ENCODE measurements at places on chromosomes 12 and 14.
A peak's percentile ranks its signal among the peaks of the same experiment; 100 is the strongest.

- no peak for DNase-seq
Measured at GRCh38 chr14:55336691-55337090, 65.5 kb downstream of the FBXO34 start.

GRCh38 chr12:59432057-59432456 lies 163.8 kb upstream of the SLC16A7 start:
- no peak for DNase-seq

DNA sequence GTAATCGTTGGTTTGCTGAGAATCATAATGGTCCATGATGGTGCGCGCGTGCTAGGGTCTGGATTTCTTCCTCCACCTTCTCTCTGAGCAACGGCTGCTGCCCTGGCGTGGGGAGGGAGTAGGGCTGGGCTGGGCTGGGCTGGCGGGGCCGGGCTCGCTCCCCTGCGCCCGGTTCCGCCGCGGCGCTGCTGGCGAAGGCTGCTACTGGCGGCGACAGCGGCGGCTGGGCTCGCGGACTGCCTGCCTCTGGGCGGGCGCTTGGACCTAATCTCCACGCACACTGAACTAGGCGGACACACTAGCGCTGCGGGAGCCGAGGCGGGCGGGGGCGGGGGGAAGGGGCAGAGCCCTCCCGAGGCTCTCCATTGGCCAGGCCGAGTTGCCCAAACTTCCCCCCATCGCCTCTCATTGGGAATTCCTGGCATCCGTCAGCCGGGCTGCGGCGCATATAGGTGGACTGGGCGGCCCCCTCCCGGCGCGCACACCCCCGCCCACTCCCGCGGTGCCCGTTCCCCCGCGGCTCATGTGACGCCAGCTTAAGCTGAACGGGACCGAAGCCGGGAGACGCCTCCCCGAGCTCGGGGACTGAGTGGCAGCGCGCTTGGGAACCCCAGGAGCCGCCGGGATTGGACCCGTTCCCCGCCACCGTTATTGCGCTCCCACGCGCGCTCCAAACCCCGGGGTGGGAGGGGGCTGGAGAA lies at the start of gene ACTN1:
Gene ACTN1 (minus strand): TSS at position 282 of the 701 bp plus-strand sequence. CDS start 246 bp downstream, at position 36.
- DNase-seq: peak; percentile 100

GRCh38 chr14:104586832-104587620 lies 7.5 kb downstream of the C14orf180 start:
- DNase-seq: no peak

GRCh38 chr12:131776237-131776889 lies 51.8 kb upstream of the MMP17 start:
- no peak for DNase-seq

DNA sequence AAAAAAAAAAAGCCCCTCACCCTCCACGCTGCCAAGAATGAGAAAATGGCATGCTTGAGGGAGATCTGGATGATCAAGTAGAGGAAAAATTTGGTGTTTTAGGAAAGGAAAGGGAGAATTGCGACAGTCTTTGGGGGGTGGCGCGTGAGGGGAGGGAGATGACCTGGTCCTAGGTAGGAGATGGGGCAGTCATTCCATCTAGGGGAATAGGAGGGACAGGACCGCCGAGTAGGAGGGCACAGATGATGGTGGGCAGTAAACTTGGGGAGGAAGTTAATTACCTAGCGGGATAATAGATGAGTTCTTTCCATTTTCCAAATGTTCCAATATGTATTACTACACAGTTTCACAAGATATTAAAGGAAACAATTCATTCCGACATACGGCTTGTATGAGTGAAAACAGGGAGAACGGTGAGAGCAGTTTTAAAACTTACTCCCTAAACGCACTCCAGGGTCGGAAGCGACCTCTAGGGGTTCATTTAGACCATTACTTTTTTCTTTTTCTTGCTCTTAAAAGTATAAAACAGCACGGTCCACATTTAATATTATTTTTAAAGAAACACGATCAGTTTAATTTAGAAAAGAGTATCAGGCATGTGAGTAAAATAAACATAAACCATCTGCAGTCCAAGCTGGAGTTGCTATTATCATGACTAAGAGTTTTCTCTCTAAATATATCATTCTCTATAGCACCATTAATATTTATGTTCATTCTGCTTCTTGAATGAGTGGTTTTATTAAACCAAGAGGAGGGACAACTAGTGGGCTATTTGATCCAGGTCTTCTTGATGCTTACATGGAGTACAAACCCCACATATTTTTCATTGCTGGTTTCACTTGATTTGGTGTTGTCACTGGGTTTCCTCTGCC lies 3.0 kb upstream of the FNTB start:
- DNase-seq: peak; percentile 68

DNA sequence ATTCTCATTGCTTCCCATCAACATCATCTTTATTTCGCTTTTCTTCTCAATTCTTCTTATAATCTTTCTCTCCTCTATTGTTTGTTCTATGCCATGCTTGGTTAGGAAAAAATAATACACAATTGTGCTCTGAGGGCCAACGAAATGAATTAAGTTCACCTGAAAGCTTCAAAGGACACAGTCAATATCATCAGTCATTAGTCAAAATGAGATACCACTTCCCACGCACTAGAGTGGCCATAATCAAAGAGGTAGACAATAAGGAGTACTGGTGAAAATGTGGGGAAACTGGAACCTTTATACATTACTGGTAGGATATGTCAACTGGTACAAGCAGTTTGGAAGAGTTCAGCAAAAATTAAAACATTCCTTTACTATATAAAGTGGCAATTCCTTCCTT lies 91.5 kb downstream of the TMTC1 start:
- DNase-seq: no peak
